ENCODE measurements at places on chromosomes 1 and 21.

DNA sequence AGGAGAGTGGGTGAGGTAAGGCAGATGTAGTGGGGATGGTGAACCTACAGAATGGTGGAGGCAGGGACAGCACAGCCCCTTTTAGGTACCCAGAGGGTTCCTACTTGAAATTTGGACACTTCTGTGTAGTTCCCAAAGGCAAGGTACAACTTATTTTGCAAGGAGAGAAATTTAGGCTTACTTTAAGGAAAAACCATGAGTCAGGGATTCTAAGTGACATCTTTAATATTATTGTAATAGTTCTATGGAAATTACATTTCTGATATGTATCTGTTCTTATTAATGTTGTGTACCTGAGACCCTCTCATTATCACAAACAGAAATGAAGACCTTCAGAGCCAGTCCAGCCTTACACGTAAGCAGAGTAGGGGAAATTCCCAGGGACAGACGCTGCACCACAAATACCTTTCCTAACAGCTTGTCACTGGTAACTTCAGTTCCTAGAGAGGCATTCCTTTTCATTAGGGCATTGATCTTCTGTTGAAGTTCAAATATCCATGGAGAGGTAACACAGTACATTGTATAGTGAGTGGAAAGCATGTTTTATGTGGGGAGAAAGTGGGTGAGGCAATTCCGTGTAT, 7.9 kb downstream of the DYRK3 start:
- DNase-seq: no peak

- DNase-seq: no peak
Measured at GRCh38 chr21:35268261-35268660, 219.2 kb upstream of the RUNX1 start.

- DNase-seq: no peak
Measured at GRCh38 chr1:197604302-197604701, 171.0 kb downstream of the DENND1B start.

DNA sequence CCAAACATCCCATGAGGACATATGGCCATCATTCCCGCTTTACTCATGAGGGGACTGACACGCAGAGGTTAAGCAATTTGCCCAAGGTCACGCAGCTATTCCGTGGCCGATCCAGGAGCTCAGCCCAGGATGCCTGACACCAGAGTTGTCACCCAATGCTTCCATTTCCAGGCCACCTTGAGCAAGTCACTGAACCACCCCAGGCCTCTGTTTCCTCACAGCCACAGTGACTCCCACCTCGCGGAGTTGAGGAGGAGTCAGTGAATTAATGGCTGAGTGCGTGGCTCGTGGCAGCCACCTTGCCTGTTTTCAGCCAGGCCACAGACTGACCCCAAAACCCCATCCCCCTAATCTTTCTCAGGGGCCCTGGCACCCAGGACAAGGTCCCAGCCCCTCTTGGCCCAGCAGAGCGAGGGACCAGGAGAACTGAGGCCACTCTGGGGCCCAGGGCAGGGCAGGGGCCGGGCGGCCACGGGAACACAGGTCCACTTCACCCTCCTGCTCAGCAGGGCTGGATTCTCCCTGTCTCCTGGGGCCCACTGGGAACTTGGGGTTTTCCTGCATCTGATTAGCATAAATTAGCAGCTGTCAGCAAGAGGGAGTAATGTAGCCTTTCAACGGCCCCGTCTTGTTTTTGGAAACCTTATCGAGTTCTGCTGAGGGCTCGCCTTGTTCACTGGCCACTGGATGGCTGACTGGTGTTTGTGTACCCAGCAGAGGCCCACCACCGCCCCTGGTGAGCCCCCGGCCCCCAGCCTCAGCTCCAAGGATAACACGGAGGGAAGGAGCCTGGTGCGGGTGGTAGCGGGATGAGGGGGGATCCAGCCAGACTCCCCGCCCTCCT, 19.7 kb upstream of the LAPTM5 start:
- DNase-seq: no peak

DNA sequence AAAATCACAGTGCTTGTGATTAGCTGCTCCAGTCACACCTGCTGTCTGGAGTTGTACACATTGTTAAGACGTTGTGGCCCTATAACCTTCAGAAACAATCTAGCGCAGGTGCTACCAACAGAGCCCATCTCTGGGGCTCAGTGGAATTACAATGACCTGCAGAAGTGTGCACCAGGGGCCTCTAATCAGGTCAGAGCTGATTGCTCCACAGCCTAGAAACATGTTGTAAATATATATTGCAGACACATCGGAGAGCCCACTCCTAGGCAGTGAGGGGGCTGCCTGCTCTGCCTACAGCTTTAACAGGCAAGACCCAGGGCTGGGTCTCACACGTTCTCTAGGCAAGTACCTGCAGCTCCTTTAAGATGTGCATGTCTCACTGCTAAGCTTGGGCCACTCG, 302.0 kb downstream of the SIPA1L2 start:
- no peak for DNase-seq

GRCh38 chr1:192476802-192477298, 98.7 kb upstream of the RGS1 start:
- DNase-seq: peak; percentile 59

DNA sequence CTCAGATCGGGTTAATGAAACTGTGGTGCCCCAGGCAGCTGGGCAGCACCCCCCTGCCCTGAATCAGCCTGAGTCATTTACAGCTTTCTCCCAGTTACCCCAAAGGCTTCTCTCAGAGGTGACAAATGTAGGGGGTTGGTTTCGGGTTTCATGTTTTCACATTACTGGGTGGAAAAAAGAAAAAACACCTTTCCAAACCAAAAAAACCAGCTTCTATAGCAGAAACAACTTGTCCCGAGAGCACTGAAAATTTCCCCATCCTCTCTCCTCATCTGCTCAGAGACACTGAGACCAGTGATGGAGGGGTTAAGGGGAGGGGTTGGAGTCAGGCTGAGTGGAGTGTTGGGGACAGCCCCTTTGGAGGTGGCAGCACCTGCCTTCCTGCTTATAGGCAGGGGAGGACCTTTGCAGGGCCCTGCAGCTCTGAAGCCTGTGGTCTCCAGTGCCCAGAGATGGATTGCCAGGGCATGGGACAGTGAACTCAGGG, 15.6 kb downstream of the UTP11 start:
- DNase-seq: no peak

GRCh38 chr1:157289424-157290105, 151.4 kb upstream of the ETV3 start:
- no peak for DNase-seq

GRCh38 chr1:31327381-31327780, 30.5 kb downstream of the ZCCHC17 start:
- no peak for DNase-seq

DNA sequence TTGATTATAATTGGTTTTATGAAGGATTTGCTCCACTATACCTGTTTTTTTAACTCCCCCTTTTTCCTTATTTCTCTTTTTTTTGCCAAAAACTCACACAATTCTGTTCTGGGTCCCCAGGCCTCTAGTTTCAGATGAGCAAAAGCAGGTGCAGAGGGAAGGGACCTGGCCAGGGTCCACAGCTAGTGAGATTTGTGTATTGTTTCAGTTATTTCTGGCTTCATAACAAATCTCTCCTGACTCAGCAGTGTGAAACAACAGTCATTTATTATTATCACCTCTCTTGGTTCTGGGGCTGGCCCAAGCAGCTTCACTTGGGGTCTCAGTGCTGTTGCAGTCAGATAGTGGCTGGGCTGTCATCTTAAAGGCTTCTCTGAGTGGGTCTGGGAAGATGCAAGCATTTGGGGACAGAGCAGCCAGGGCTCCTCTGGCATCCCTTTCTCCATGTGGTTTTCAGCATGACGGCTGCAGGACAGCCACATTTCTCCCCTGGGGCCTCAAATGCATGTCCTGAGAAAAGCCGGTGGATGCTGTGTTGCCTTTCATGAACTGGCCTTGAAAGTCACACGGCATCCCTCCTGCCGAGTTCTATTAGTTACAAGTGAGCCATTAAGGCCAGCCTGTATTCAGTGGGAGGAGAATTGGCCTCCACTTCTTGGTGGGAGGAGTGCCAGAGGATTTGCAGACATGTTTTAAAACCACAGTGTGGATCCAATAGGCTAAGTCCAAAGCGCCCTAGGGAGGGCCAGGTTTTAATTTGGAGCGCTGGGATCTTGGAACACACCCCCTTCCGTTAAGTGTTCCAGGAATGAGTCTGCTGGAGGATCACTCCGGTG, 137.1 kb downstream of the CAMTA1 start:
- DNase-seq: peak; percentile 77

GRCh38 chr1:1181129-1181937, 7.7 kb downstream of the TTLL10 start:
- no peak for DNase-seq

GRCh38 chr21:31894457-31894856, 21.6 kb downstream of the HUNK start:
- DNase-seq: no peak

DNA sequence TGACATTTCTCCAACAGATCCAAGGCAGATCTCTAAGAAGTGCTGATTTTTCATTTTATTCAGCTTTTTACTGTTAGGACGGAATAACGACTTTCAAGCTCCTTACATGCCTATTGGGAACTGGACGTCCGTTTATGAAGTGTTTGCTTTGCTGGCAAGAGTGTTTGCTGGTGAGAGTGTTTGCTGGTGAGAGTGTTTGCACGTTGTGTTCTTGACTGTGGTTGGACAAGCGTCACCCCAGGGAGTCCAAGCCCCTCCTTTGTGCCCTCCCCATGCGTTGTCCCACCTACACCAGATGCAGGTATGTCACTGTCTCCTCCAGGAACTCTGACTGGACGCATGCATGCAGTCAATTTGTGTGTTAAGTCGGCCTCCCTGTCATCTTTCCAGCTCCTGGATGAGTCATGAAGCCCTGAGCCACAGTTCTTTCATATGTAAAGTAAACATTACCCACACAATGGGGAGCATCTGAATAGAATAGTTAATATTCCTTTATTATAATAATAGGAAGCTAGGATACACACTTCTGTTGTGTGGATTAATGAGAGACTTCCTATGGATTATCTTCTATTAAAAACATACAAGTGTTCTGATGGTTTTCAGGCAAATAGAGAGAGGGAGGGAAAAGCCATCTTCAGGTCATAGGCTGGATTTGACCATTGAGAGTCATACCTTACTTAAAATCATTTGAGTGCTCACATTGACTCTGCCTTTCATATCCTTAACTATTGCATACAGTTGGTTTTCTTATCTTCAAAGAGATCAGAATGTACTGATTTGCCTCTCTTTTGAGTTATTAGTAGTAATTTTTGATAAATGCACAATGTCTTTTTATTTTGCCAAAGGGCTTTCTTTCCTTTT, 119.2 kb downstream of the GALNT2 start:
- no peak for DNase-seq

GRCh38 chr1:65719391-65719790, 73.3 kb upstream of the PDE4B start:
- DNase-seq: no peak

Data from left cardiac atrium (tissue), 4 donors.